ENCODE measurements at places on chromosomes 7 and 10.

DNA sequence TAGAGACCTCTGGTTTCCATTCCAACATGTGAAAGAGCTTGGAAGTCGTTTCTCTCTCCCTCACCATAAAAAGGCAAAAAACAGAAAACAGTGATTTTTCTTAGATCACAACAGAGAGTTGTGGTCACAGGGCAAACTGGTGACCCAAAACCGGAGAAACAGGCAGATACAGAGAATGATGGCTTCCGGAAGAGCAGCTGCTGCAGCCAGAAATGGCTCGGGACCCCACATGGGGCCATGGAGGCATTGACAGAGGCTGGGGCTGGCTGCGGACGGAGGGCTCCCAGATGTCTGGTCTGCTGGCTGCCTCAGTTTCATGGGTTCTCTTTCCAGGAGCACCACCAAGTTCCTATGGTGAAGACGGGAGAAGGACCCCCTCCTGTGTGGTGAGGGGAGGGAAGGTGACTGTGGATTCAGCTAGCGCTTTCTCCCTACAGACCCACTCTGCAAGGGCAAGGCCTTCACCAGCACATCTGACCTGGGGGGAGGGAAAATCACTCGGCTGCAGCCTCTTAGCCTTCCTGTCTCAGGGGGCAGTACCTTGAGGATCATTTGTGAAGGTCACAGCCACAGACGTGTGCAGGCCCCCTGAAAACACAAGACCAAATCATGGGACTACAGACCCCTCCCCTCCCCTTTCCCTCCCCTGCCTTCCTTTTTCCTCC is 81.4 kb downstream of the WDR37 start:
- no peak for DNase-seq

DNA sequence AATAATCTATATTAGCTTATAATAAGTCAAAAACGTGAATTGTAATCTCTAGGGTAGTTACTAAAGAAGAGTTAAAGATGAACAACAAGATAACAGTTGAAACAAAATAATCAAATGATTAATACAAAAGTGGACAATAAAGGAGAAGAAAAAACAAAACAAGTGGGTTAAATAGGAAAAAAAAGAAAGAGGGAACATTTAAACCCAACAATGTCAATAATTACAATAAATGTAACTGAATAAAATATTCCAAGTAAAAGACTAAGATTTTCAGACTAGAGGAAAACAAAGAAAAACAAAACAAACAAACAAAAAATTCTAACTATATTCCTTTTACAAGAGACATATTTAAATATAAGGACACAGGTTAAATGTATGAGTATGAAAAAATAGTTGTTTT is 38.0 kb upstream of the ZEB1 start:
- DNase-seq: no peak

DNA sequence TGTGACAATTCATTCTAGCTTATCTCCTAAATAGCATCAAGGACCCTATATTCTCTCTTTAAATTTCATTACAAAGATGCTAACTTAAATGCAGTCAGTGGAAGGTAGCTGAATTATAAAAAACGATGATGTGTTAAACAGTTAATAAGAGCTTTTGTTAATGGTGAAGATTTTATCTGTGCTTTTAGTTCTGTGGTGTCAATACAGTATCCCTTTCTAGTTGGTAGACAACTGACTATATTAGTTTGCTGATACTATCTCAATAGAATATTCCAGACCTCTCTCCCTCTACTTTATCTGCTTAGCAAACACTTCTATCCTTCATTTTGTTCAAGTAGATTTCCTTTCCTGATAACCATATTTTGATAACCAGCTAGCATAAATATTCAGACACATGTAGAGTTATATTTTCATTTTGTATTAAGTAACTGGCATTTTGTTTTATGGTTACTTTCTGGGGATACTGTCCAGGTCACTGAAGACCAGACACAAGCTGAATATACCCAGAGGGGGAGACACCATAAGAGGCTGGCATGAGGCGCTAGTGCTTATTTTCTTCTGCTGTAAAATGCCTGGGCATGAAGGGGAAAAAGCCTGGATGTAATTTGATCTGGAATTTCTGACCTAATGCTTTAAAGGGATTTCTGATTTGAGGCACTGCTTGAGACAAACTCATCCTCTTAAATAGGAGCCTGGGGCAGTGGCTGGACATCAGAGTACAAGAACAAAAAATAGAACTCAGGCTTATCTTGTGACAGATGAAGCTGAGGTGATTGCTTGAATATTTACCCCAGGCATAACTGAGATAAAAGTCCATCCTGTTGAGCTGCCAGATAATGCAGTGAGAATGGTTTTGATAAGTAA is 197.5 kb downstream of the MALRD1 start:
- no peak for DNase-seq

DNA sequence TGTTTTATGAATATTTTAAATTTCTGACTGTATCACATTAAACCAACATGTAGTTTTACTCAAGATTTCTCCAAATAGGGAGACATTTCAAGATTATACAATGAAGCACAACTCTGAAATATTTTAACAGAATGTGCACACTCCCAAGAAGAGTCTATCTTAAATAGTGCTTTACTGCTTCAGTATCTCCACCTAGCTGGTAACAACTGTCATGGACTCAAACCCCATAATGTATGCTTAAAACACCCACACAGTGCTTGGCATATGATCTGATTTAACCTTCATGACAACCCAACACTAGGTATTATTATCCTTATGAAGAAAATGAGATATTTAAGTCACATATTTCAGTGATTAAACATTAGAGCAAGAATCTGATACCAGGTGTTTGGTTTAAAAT is 45.9 kb downstream of the ASZ1 start:
- no peak for DNase-seq

GRCh38 chr10:1102416-1102815 is 46.2 kb downstream of the WDR37 start:
- DNase-seq: no peak

DNA sequence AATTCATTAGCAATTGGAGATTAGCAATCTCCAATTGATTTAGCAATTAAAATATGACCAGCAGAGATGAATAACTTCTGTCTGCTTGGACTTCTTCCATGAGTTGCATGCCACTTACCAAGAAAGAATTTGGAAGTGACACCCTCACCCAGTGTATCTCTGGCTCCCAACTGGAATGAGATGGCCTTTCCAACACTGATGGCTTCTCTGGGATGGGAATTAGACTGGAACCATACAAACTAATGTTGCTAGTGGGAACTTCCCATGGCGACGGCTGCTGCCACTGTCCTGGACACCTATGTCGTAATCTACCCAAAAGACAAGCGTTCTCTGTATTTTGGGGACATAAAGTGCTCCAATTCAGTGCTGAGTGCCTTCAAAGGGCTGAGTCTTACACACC is 192.3 kb downstream of the COBL start:
- DNase-seq: no peak

DNA sequence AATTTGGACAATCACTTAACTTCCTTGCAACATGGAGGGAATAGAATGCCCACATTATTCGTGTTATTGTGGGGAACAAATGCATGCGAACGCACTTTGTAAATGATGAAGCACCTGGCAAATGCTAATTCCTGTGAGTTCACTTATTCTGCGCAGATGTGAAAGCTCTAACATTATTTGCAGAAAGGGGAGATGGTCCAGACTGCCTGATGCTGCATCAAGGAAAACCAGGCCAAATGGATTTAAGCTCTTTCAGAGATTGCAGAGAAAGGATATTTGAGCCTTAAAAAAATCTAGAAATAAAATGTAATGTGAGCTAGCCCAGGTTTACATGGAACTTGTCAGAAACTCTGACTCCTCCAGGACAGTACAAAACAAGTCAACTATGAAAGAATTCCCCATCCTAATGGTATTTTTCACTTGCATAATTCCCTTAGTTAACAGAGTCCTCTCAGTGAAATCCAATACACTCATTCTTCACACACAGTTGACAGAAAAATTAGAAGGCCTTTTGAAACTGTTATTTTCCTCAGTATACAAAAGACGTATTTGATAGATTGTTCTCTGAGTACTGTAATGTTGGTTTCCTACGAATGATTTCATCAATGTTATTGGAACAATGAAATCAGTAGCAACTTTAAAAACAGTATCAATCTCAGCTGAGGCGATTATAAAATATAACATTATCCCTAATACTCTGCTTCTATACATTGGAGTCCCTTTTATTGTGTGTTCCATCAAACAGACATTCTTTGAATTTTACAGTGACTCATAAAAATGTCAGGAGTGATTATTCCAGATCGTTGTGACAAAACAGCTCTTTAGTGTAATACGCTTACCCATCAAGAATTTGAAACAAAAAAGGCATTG is 136.3 kb upstream of the ANK3 start:
- DNase-seq: no peak

GRCh38 chr7:83524277-83525075 is 124.5 kb downstream of the SEMA3E start:
- no peak for DNase-seq

DNA sequence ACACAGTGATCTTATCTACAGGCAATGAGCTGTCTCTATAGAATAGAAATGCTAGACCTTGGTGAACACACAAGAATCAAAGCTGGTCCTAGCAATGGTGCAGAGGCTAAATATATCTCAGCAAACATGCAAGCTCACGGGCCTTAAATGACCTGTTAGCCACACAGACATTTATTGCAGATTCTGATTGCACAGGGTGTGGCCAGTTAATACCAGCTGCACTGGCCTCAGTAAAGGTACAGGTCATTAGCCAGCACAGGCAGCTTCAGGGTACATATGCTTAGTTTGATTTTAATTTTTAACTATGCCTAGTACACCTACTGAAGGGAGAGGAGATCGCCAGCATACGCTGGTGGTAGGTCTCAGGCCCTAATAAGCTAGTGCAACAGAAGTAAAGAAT is 265.4 kb upstream of the DGKB start:
- no peak for DNase-seq

DNA sequence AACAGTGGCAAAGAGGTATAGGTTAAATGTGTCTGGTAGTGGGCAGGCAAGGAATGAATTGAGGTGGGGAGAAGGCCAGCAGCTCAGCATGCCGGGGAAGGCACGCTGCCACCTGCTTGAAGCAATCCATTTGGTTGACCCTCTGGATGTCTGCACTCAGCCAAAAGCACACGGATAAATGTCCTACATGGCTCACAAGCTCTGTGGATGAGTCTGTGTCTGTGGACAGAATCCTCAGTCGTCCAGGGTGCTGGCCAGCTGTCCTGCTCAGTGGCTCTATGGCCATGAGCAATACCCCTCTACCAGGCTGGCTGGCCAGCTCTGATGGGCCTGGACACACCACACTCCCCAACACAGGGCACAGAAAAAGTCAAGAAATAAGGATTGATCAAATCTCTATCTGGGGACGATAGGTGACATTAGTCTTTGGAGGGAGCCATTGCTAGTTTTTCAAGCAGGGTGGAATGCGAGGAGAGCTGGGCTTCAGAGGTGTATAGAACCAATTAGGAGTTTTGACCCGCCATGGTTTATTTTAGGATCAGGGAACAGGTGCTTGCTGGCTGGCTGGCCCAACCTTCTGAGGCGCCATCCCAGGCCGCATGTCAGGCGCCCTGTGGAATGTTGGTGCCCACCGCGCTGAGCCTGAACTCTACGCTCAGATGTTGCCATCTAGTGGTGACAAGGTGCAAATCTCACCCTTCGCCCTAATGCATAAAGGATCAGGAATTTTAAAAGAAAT is 493.4 kb downstream of the TNS3 start:
- DNase-seq: no peak

DNA sequence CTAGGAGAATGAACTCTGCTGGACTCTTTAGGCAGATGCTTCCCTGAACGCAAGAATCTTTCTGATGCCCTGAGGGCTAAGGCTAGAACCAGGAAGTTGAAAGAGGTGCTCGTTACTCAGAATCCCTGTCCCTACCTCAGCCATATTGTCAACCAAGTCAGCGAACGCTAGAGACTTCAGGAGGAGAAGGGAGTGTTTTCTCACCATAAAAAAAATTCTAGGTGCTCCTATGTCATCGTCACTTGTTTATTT is 359.4 kb downstream of the PRPF18 start:
- no peak for DNase-seq

DNA sequence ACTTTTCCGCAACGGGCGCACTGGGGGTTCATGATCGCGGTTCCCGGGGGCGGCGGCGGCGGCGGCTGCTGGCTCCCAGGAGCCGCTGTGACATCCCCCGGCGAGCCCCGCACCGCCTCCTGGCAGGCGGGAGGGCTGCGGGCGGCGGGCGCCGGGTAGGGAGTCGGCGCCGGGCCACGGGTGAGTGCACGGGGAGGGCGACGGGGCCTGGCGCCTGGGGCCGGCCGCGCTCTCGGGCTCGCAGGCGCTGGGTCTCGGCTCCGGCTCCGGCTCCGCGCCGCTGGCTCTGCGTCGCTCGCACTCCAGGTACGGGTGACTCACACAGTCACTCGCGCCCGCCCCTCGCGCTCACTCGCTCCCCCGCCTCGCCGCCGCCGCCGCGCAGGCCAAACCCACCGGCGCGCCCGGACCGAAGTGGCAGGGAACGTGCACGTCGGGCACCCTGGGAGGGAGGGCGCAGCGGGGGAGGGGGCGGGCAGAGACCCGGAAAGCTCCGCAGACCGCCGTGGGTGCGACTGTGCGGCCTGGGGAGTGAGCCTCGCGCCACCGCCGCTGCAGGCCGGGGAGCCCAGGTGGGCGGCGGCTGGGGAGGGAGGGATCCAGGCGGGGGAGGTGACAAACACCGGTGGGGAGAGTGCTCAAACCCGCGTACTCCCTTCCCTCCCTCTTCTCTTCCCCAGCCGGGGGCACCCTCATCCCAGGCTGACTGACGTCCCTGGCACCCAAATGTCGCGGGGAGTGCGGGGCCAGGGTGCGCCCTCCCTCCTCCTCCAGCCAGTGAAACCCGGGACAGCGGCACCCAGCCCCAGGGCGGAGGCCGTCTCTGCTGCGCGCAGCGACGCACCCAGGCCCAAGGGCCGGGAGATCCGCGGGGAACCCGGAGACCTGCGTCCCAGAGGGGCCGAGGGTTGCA is 276.9 kb upstream of the NEBL start:
- DNase-seq: no peak

DNA sequence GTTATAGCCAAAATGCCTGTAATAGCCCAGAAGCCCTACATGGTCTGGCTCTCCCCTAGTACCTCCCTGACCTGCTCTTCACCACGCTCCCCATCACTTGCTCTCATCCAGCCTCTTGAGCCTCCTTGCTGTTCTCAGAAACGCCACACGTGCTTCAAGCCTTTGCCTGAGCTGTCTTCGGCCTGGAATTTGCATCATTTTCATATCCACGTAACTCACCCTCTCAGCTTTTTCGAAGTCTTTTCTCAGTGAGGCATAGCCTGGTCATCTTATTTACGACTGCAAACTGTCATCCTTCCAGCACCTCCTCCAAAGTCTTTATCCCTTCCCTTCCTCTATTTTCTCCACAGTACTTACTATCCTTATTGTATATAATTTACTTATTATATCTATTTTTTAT is 151.0 kb upstream of the AHR start:
- no peak for DNase-seq

GRCh38 chr7:78709658-78710057 is 743.8 kb downstream of the MAGI2 start:
- no peak for DNase-seq

DNA sequence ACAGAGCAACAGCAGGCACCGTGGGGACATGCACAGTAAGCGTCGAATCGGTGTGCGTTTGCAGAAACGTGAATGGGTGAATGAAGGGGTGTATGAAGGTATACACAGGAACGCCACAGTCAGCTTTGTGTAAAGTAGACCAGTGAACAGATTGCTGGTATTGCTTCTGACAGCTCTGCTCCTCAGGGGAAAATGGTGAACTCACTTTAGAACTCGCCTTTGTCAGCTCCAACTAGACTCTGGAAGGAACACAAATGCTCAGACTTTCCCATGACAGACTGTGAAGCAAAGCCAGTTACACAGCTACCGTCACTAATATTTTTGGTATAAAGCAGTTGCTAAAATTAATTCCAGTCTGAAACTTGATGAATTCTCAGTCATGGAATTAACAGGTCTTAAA is 78.9 kb downstream of the CUX1 start:
- no peak for DNase-seq
